ENCODE measurements at places on chromosomes 1 and 21. TPM values are rescaled to one million over a fixed set of nuclear protein-coding genes. Genes with fewer than 3 reads are reported as not detected.

DNA sequence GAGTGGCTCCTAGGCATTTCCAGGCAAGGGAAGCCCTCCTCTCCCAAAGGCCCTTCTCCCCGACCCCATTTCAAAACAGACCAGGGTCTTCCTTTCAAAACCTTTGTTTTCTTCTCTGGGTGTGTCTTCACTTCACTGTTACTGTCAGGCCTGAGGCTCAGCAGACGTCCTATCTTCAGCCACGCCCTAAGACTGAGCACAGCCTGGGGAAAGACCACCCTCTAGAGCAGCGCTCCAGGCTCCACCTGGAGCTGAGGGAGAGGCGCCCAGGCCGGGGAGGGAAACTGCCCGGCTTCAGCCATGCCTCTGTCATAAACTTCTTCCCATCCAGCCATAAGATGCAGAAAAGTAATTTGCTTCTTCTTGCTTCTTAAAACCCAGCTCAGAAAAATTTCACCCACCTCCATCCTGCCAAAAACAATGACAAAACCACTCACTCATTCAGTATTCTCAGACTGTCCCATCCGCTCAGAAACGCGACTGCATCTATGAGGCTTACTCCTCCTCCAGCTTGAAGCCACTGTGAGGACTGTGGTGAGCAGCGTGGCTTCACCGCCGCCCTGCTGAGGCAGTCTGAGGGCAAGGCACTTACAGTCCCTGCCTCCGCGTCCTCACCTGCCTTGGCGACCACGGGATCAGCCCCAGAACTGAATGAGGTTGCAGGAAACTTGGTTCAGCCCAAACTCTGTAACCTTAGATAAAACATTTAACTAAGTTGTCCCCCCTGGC, 36.1 kb downstream of the VN1R5 start:
- no peak for DNase-seq

Gene DNASE2B
- total RNA-seq: not detected

DNA sequence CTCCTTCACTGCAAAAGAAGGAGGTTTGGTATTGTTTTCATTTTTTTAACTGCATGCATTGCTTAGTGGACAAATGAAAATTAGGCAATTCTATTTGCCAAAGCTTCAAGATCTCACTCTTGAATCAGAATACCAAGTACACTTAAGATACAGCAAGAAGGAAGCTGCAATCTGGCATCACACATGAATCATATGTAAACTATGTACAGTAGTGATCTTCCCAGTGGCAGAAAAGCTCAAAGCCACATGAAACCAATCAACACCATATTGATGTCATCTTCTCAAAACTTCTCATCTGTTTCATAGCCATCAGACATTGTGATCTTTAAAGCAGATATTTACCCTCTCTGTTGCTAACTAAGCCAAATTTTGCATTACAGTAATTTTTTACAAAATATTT, 550.1 kb downstream of the LTN1 start:
- DNase-seq: no peak

Gene TRABD2B
- 1.7 TPM for total RNA-seq

GRCh38 chr1:23522244-23522982, 8.6 kb downstream of the E2F2 start:
- DNase-seq: no peak

- DNase-seq: peak; percentile 70
Observed at GRCh38 chr1:152167835-152168534, 9.0 kb upstream of the RPTN start.

- no peak for DNase-seq
Observed at GRCh38 chr1:52072291-52072690, 16.2 kb downstream of the BTF3L4 start.

Gene FCN3
- not detected for total RNA-seq

DNA sequence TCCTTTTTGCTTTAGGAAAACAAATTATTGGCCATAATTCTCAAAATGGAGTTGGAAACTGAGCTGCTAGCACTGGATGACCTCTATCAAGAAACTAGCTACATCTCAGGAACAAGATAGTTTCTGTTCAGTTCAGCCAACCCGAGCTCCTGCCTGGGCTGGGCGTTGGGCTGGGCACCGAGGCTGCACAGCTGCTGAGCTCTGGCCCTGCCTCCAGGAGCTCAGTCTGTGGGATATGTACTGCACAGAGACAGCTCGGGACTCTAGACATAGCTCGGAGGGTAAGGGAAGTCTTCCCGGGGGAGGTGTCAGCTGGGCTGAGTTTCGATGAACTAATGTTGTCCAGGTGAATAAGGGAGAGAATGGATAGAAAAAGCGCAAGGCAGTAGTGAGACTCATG, 24.5 kb upstream of the SLC1A7 start:
- no peak for DNase-seq

Gene NME7
- total RNA-seq: 18.6 TPM

Gene ZNF678
- 2.1 TPM for total RNA-seq

Gene UBE4B
- total RNA-seq: 15.0 TPM

DNA sequence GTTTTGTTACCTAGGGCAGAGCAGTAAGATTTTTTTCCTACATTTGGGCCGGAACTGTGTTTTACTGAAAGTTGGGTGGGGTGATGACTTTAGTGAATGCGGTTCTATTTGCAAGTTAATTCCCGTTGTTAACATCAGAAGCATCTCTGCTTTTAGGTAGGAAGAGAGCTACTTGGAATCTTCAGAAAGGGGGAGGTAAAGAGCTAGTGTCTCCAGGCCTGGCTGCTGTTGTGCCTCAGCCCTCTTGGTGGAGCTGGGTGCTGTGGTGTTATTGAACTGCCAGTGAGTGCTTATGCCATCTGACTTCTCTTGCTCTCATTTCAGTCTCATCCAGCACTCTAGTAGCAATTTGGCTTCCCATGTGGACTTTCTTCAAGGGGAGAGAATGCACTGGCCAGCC, 3.4 kb downstream of the KDM4A start:
- DNase-seq: no peak

GRCh38 chr1:156281693-156282478, 739 bp downstream of the SMG5 start:
- DNase-seq: peak; percentile 48

DNA sequence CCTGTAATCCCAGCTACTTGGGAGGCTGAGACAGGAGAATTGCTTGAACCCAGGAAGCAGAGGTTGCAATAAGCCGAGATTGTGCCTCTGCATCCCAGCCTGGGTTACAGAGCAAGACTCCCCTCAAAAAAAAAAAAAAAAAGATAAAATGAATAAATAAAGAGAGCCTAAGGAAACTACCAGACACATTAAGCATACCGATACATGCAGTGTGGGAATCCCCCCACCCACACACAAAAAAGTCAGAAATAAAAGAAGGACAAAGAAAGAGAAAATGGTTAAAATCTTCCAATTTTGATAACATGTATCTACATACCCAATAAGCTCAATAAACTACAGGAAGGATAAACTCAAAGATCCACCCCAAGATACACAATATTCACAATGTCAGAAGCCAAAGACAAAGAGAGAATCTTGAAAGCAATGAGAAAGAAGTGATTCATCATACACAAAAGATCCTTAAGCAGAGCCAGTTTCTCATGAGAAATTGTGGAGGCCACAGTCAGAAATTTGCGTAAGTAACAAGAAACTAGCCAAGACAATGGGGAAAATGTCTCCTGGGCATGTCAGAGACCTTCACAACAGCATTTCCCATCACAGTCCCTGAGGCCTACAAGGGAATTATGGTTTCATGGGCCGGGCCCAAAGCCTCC, 1197.0 kb downstream of the AMY1C start:
- DNase-seq: no peak

GRCh38 chr1:201594575-201595245, 55.8 kb downstream of the NAV1 start:
- no peak for DNase-seq

Gene DIRAS3
- total RNA-seq: not detected

GRCh38 chr1:100982793-100983192, 42.8 kb downstream of the DPH5 start:
- DNase-seq: no peak

Gene GJC2
- total RNA-seq: 0.20 TPM

DNA sequence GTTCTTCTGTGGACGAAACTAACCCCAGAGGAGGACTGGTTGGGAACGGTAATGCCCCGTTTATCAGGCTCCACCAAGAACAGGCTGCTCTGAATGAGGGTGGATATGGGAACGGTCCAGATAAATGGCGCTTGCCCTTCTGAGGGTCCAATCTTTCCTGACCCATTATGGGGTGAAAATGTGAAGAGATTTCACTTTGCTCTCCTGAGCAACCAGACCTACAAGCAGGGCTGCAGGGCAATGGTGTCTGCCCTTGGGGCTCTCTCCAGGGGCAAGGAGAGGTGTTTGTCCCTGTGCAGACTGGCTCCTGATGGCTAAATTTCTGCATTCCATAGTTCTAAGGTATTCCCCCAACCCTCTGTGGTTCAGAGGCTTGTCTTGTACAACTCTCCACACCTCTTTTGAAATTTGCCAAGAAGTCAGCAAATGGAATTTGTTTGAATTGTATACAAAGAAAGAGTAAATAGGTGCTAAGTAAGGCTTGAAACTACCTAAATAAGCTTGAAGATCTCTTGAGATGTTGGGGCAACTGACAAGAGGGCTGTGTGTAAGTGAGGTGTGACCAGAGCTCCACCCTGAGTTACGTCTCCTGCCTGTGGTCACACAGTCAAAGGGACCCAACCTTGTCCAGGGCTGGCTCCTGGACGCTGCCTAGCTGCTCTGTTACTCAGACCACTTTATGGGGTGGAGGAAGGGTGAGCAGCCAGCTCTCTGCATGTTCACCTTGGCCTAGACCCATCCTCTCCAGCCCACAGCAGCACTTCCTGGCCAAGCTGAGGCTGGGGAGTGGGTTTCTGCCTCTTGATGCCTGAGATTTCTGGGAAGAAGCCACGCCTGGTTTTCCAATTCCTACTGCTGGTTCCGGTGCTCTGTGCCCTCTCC, 24.8 kb downstream of the SLC2A1 start:
- DNase-seq: no peak

- DNase-seq: no peak
Observed at GRCh38 chr1:159030311-159030710, 20.6 kb downstream of the IFI16 start.

GRCh38 chr1:231729544-231729943, 103.0 kb downstream of the DISC1 start:
- peak; percentile 65 for DNase-seq

Gene GJA9
- not detected for total RNA-seq
